ENCODE measurements at places on chromosomes 2 and 18.

- DNase-seq = no peak
Observed at GRCh38 chr2:100941646-100942240, 60.3 kb upstream of the RPL31 start.

DNA sequence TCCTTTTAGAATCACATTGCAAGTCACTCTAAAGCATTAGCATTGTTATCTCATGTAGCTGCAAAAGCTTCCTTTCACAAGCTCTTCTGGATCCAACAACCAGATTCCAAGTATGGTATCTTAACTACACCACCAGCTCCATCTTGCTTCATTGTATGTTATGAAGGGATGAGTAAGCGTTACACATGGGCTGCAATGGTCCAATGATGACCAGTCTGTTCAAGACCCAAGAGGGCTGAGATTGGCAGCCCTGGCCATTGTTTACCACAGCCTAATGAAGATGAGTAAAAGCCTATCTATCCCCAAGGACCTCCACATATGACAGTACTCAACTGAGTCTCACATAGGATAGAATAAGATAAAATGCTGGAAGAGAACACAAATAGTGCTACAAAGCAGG, 6.3 kb downstream of the CFLAR start:
- no peak for DNase-seq

GRCh38 chr18:48033790-48034650, 103.6 kb upstream of the SMAD2 start:
- DNase-seq = no peak

DNA sequence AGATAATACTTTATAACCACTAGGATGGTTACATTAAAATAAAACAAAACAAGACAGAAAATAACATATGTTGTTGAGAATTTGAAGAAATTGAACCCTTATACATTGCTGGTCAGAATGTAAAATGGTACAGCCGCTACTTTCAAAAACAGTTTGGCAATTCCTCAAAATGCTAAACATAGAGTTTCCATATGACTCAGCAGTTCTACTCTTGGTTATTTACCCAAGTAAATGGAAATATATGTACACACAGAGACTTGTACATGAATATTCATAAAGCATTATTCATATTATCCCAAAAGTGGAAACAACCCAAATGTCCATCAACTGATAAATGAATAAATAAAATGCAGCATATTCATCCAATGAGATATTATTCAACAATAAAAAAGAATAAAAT, 92.5 kb upstream of the LRATD1 start:
- DNase-seq = no peak

DNA sequence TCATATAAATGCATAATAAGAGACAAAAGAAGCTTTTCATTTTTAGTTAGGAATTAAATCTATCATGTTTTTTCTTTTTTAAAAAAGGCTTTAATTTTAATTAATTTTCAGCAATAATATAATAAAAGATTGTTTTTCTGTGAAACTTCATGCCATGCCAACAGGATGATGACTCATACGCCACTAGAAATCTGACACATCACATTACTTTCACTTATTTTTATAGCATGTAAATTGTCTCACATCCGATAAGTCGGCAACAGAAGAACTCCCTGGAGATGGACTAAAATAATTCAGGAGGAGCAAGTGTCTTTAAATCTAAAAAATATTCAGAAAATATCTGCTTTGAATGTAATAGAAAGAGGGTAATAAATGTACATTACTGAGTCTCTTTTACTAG, 1024.2 kb upstream of the ACVR2A start:
- no peak for DNase-seq

DNA sequence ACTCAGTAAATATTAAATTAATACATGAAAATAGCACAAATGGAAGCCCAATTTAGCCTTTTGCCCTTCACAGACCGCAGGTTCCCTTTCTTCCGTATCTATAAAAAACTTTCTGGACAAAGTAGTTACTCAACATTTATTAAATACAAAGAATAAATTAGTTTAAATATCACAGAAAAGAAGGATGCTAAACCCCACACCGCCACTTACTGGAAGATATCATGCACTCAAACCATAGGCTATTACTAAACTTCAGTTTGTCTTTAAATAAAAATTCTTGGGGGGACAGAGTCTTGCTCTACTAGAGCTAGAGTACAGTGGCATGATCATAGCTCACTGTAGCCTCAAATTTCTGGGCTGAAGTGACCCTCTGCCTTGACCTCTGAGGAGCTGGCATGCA, 120.7 kb upstream of the FHL2 start:
- DNase-seq = no peak

- no peak for DNase-seq
Observed at GRCh38 chr2:240298117-240298790, 137.2 kb upstream of the GPC1 start.

DNA sequence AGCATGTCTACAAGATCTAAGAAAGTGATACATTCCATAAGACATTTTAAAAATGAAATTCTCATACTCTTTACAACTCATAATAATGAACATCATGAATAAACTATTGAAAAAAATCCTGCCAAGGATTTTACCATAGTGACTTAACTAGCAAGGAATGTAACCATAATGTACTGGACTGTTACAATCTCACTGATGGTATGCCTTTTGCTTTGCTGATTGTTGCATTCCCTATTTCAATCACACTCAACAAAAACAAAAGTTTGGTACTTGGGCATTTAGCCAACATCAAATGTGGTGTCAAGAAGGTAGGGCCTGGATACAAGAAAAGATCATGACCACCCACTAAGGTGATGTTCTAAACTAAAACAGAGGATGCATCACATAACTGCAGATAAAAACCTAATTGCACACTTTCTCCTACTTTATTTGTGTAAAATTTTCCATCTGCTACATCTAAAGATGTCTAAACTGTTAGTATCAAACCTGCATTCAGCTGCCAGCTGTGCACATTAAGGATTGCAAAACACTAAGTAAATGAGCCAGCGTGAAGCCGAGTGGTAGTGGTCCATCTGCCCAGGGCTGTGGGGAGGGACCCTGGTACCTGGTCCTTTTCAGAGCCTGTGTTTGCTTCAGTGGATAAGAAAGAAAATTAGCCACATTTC, 564.4 kb downstream of the ZEB2 start:
- DNase-seq = no peak

GRCh38 chr2:101368376-101368775, 18.9 kb downstream of the CREG2 start:
- no peak for DNase-seq

- no peak for DNase-seq
Observed at GRCh38 chr2:240705204-240705791, 13.6 kb downstream of the AQP12A start.

DNA sequence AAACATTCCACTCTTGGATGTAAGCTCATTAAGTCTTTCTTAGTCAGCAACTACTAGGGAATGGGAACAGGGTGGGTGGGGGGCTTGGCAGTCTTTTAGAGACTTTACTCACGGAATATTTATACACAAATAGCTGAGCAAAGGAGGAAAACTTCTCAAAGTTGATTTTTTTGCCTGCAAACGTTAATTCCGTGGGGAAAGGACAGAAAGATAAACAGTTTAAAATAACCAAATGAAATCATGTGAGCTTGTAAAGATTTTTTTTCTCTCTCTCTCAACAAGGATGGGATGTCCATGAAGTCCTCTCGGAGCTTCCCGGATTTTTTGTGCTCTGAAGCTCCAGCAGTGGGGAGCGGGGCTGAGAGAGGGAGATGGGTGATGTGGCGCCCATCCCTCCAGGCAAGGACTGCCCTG, 32.2 kb upstream of the MAT2A start:
- no peak for DNase-seq

DNA sequence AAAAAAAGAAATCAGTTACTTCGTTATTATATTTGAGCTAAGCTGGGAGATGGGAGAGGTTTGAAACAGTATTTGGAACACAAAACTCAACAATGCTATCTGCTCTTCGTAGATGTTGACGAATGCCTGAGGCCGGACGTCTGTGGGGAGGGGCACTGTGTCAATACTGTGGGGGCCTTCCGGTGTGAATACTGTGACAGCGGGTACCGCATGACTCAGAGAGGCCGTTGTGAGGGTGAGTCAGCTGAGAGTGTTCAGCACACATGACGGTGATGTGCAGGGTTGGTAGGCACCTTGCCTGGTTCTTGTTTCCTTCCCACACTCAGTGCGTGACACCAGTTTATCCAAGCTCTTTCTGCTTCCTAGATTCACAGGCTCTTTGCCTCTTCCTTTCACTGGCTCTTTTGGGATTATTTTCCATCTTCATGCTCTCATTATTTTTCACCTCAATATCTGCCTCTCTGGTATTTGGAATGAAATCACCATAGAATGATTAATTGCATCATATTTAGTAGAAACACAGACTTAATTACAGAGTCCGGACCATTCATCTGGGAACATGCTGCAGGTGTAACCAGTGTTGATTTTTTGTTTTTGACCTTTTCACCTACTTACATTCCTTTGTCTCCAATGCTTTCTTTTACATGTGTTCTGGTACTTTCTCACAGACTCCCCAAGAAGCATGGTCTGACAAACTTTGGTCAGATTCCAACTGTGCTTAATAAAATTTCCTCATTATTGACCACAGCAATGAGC, 200.6 kb upstream of the RASGRP3 start:
- peak; percentile 3 for DNase-seq

DNA sequence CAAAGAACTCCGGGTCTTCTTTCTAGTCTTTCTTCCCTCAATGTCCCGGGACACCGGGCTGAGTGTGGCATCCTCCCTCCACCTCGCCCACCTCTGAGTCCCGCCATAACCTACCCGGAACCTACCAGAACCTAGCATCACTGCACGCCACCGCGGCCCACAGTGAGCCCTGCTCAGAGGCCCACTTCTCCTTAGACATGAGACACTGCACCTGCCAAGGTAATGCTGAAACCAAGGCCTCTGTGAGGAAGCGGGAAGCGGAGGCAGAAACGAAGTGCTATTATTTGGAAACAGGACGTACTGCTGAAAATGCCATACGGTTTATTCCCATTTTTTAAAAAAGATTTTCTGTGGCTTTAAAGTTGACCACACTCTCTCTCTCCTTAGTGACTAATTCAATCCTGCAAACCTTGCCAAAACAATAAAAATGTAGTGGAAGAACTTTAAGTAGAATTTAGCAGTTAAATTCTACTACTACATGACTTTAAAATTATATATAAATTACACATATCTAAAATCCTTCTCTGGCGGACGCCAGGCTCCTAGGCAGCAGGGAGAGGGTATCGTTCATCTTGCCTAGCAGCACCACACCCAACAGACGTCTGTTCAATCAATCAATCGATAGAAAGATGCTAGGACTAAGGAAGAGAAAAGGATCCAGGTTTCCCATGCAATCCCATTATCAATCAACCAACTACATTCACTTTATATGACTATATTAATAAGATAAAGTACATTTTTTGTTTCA, 82.0 kb downstream of the ZNF516 start:
- no peak for DNase-seq

GRCh38 chr18:23572012-23572411, 14.3 kb downstream of the NPC1 start:
- no peak for DNase-seq

- DNase-seq = peak; percentile 52
Observed at GRCh38 chr2:30115141-30115980, 31.4 kb upstream of the YPEL5 start.

GRCh38 chr18:22185771-22186386, 16.5 kb downstream of the GATA6 start:
- no peak for DNase-seq

GRCh38 chr2:173555833-173556232, 201.2 kb downstream of the CDCA7 start:
- no peak for DNase-seq

DNA sequence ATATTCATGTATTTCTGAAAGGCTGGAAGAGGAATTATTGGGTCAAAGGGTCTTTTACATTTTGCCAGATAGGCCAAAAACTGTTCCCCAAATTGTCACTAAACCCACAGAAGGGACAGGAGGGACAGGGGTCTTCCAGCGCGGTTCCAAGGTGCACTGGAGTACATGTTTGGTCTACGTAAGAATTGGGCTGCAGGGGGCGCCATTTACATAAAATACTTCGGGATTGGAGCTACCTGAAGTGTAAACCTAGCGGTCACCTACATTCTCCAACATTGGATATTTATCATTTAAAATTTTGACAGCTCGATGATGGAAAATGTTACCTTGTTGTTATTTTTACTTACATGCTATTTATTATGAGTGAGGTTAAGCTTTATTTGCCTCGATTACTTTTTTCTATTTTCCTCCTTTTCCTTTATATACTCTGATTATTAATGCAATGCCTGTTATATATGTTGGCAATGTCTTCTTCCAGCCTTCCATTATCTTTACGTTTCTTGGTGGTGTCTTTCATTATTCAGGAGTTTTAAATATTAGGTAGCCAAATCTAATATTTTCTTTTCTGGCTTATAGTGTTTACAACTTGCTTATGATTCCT, 43.0 kb upstream of the RAB6C start:
- no peak for DNase-seq

DNA sequence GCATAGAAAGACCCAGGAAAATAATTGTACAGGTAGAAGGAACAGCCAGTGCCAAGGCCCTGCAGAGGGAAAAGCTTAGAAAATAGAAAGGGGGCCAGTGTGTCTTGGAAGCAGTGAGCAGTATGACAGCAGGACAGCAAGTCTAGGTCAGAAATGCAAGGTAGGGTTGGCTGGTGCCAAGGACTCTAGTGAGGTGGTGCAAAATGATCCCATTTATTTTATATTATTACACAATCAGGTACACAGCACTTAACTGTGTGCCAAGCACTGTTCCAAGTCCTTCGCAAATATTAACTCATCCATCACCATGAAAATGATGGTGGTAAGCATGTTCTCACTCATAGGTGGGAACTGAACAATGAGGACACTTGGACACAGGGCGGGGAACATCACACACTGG, 100.0 kb downstream of the AQP4 start:
- DNase-seq = no peak

- DNase-seq = no peak
Observed at GRCh38 chr2:5352286-5352685, 339.9 kb upstream of the SOX11 start.

- DNase-seq = no peak
Observed at GRCh38 chr2:107809835-107810234, 16.9 kb upstream of the RGPD4 start.

Data from stimulated activated CD4-positive, alpha-beta T cell treated with anti-CD3 and anti-CD28 coated beads, Interleukin-12 subunit alpha, Interleukin-12 subunit beta, amount 100 ng/mL, for 48 hours (primary cell).